ENCODE measurements at places on chromosomes 12 and 14.
A peak's percentile ranks its signal among the peaks of the same experiment; 100 is the strongest.

DNA sequence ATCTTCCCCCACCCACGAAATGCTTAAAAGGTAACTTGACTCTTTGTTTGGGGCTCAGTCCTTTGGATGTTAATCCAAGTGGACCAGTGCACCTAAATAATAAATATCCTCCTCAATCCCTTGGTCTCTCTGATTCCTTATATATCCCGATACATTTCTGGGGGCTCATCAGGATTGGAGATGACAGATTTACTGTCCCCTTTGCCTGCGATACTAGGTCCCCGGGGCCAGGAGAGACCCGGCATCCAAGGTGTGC lies 26.3 kb downstream of the KLRK1 start:
- no peak for DNase-seq

DNA sequence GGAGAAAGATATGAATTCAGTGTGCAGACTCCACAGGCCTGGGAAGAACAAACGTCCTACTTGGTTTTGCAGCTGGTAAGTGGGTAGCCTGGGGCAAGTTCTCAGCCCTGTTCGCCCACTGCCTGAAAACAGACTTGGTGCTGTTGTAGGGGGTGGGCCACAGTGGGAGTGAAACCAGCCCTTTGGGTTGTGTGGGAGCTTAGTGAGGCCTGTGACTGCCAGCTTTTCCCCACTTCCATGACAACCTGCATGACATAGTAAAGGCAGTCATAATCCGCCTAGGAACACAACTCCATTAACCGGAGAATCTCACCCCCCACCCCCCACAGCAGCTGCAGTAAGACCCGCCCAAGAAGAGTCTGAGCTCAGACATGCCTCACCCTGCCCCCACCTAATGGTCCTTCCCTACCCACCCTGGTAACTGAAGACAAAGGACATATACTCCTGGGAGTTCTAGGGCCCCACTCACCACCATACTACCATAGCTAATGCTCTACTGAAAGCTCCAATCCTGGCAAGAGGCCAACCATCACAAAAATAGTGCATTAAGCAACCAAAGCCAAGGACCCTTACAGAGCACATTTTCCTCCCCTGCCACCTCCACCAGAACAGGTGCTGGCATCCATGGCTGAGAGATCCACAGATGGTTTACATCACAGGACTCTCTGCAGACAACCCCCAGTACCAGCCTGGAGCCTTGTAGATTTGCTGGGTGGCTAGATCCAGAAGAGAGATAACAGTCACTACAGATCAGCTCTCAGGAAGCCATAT lies 39.8 kb upstream of the LMNTD1 start:
- DNase-seq = no peak

DNA sequence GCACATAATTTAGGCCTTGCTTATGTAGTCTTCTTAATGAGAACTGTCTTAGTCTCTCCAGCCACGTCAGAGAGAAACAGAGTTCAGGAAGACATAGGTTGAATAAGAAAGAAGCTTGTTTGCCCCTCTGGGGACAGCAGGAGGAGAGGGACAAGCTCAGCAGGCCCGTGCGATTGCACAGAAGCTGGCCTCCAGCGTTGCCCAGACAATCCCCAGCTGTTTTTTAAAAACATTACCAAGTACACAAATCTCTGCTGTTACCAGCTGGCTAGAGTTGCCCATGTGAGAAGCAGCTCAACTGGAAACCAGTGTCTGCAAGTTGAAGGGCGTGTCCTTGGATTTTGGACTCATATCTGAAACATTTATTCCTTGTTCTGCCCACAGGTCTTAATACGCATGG lies 232.6 kb downstream of the EFCAB11 start:
- DNase-seq = no peak

- DNase-seq = no peak
These were observed 85.9 kb downstream of the VEZT start for GRCh38 chr12:95303476-95303875.

DNA sequence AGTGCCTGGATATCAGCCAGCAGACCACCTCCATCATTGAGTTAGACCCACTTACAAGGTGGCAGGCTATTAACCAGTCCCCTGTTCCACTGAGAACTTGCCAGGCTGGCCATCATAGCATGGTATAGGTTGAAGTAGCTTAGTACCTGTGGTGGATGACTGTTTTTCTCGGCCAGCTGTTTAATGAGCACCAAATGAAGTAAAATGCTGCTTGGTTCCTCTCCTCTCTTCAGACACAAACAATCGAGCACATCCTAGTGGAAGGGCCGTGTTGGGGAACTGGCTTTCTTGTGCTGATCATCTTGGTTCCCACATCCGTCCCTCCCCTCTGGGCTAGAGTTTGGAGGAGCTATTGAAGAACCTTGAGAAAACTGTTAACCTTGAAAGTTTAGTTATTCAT lies 486.2 kb downstream of the RAD51B start:
- DNase-seq = no peak

DNA sequence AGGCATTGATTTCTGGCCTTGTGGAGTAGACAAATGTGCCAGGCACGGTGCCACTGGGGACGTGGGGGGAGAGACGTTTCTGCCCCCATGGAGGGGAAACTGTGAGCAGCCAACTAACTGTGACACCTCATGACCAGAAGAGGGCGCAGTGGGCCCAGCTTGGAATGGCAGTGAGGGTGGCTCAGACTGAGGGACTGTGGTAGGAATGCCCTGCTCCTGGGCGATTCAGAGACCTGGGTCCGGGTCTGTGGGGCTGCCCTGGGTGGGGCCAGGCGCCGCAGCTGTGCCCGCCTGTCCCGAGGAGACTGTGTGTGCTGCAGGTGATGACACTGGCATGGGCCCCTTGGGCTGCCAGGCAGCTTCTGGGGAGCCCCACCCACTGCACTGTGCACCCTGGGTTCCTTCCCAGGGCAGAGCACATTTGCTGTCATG lies 60.6 kb downstream of the SLC25A47 start:
- DNase-seq = peak; percentile 34

DNA sequence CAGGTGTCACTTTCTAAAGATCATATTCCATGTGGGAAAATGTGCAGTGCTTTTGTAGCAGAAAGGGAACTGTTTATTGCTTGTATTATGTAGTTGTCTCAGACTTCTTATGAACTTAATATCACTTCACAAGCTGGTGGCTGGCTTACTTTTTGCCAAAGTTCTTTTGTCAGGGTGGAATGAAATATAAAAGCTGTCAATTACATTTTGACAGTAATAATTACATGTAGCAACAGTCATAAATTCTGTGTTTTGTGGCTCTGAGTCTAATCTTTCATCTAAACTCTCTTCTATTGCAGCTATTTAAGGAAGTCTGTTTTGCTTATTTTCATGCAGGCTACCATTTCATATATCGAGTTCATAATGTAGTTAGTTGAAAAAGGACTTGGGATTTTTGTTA lies 106.6 kb downstream of the OTOGL start:
- DNase-seq = no peak

GRCh38 chr12:48815126-48816110 lies 2.9 kb upstream of the CACNB3 start:
- DNase-seq = no peak

DNA sequence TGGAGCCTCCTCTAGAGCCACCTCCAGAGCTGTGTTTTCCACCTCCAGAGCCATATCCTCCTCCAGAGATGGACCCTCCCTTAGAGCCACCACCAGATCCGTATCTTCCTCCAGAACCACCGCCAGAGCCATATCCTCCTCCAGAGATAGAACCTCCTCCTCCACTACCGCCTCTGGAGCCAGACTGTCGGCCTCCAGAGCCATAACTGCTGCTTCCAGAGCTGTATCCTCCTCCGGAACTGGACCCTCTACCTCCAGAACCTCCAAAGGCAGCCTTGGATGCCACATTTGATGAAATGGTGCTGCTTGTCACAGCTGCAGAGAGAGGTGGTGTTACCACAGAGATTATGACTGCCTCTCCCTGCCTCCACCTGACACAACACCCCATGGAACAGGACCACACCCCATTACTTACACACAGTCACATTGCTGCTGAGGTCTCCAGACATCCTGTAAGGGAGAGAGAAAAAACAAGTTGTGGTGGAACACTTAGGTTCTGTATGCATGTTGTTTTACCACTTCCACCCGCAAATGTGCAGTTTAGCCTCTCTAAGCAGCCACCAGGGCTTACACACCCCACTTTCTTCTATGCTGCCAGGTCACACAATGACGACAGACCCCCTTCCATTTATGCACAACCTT lies 6.8 kb downstream of the KRT2 start:
- DNase-seq = peak; percentile 14

DNA sequence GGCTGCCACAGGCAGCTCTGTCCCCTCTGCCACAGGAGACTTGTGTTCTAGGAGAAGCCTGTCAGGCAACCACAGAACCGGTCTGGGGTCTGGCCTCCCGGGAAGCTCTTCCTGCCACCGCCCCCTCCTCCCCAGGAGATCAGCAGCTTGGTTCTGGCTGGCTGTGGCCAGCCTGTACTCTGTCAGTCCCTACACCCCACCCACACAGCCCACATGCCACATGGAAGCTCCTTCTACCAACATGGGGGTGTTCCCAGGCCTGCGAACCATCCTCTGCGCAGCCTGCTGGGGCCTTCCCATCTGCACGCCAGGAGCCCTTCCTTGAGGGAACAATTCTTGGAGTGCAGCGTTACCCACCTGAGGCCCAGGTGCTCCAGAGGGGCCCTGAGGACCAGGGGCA lies 16.8 kb downstream of the TMEM106C start:
- no peak for DNase-seq

- DNase-seq = no peak
These were observed 48.8 kb downstream of the LRTM2 start for GRCh38 chr12:1869145-1869544.

GRCh38 chr12:25710128-25710527 lies 157.0 kb upstream of the LMNTD1 start:
- DNase-seq = no peak

DNA sequence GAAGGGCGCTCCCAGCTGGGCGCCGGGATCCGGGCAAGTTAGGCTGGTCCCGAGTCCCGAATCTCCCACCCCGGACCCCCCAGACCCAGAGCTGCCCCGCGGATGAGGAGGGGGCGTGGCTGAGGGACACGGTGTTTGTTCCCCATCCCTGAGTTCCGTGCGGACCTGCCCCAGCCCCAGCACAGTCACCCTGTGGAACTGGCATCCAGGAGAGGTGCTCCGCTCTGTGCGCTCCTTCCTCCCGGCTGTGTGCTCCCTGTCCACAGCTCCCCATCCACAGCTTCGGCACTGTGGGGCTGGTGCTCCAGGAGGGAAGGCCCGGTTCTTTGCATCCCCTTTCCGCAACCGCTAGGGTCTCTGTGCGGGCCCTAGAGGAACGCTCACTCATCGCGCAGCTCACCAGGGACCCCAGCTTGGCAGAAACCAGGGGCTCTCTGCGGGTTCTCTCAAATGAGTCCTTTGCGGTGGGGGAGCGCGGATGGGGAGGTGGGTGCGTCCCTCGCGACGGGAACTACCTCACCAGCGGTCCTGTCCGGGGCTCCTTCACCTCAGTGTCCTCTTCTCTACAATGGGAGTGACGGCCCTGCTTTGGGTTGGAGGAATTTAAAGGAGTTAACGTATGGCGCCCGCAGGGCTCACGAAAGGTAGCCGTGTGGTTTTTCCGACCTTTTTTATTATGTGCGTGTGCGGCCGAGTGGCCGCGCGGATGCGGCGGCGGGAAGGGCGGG lies 845 bp downstream of the TMEM132C start:
- no peak for DNase-seq

- no peak for DNase-seq
These were observed at the start of gene GUCY2C for GRCh38 chr12:14696265-14696741. Gene GUCY2C (minus strand): TSS chr12:14696599. CDS start chr12:14696448, 151 bp downstream.

DNA sequence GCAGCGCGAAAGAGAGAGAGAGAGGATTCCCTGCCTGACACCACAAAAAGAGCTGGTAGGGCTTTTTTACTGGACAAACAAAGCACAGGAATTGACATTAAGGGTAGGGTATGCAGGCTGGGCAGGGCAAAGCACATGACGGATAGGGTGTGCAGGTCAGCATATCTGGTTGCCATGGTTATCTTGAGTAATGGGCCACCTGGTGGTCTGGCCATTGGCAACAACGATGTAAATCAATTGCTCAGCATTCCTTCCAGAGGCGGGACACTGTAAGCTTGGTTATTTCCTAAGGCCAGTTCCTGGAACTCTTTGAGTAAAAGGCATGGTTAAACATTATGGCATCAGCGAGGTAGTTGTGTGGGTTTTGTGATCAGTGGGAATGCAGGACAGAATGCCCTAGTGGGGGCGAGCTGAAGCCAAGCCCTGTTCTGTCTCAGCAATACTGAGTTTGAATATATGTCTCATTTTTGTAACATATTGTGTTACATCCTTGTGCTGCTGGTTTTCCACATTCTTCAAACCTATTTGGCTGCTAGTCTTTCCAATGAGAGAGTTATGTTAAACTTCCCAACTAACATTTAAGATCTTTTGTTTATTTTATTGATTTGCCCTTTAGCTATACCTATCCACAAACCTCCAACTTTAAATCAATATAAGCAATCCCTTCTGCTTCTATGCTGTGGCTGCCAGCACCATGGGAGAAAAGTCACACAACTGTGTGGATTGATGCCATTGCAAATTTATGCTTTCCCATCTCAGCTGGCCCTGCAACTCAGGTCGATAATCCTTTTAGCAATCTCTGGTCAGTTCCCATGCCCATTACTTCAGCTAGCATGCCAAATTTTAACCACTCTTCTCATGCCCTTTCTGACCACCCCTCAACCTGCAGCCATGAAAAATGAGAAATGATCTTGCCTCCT lies 396.7 kb upstream of the PDE3A start:
- DNase-seq = no peak
